WERI-Rb-1 (cell line): ENCODE measurements at places on chromosomes 2 and 18.

- DNase-seq = no peak
Observed at GRCh38 chr2:220601674-220602073, 970.4 kb downstream of the EPHA4 start.

GRCh38 chr18:74638210-74638609 lies 40.5 kb downstream of the ZNF407 start:
- DNase-seq = no peak

GRCh38 chr2:196565106-196565765 lies 74.3 kb upstream of the CCDC150 start:
- no peak for DNase-seq

DNA sequence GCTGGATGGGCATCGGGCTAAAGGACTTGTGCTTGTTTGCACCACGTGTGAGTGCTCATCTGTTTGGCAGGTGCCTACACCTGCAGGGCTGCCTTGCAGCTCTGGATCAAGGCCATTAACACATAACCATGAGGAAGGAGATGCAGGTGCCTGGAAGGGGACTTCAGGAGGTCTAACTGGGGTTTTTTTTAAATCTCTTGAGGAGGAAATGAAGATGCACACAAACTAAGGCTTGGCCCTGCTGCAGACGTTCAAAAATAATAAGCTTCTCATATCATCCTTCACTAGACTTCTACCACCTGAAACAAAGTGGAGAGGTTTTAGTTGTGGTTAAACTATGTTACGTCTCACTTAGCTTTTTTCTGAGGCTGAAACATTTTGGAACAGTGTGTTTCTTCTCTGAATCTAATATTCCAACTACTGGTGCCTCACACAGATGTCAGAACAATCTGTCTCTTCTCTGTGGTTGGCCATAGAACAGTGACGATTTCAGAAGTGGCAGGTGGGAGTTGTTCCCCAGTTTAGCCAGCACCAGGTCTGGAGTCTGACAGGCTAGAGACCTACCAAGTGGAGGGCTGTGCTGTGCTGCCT lies 36.5 kb downstream of the BCL2L11 start:
- DNase-seq = no peak

- no peak for DNase-seq
Observed at GRCh38 chr18:49560624-49561288, 1.1 kb upstream of the LIPG start.

DNA sequence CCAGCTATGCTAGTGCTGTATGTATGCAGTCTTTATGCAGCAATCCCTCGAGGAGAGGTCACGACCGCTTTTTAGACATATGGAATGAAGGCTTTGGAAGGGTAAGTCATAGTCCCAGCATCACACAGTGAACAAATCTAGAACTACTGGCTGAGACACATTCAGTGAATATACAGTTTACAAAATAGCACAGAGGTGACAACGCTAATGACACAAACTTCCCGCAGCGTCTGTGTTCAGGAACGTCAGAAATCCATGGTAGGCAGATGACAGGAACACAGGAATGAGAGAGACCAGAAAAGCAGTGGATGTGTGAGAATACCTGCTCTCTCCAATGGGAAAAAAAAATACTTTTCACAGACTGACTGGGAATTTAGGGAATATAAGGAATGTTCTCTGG lies 29.6 kb downstream of the CABYR start:
- DNase-seq = no peak

- no peak for DNase-seq
Observed at GRCh38 chr2:216905649-216906329, 45.9 kb upstream of the TNP1 start.
